ENCODE measurements at places on chromosomes 12 and 14. TPM values are rescaled to one million over a fixed set of nuclear protein-coding genes. Genes with fewer than 3 reads are reported as not detected.

Gene MYH6
- total RNA-seq: not detected

Gene OAS3
- 33.6 TPM for total RNA-seq

Gene EIF4B
- total RNA-seq: 344 TPM

Gene TTC6
- total RNA-seq: 1.3 TPM

Gene SOAT2
- not detected for total RNA-seq

Gene NEUROD4
- not detected for total RNA-seq

Gene TRPV4
- 7.3 TPM for total RNA-seq

Gene HDAC7
- 25.1 TPM for total RNA-seq

Gene FOXN4
- not detected for total RNA-seq

DNA sequence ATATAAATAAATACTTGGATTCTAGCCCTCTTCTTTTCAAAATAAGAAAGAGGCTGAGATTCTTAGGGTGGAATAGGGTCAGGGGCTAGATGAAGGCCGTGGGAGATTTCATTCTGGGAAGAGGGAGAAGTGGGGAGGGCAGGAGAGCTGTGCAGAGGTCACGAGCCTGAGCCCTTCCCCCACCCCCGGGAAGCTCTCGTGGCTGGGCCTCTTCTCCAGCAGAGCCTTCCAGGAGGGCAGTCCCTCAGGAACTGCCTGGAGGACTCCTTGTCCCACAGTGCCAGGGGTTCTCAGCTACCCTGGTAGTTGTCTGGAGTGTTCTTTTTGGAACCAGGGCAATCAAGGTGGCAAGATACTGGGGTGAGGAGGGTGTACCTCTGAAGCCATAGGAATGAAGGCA is 94.0 kb downstream of the ESR2 start:
- no peak for ATAC-seq

- no peak for ATAC-seq
Observed at GRCh38 chr14:89239023-89239422, 178.0 kb downstream of the FOXN3 start.

DNA sequence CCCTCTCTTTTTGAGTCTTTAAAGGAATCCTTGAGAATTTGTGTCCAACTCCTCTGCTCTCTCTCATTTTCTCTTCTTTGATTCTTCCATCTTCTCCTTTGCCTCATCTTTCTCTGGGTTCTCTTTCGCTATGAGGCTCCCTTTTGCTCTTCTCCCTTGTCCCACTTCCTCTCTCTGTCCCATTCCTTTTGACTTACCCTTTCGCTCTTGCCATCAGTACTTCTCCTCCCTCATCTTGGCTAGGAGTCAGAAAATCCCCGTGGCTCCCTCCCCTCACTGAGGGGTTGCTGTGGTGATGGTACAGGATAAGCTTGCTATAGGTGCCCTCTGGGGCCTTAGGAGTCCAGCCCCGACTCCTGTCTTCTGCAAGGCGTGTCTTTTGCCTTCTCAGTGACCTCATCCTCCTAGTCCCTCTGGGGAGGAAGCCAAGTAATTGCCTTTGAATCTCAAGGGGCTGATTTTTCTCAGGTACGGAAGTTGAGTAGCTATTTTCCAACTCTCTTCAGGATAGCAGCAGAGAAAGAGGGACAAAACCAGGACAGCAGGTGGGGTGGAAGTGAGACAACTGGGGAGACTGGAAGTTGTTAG is 6.4 kb downstream of the PDE1B start:
- no peak for ATAC-seq

DNA sequence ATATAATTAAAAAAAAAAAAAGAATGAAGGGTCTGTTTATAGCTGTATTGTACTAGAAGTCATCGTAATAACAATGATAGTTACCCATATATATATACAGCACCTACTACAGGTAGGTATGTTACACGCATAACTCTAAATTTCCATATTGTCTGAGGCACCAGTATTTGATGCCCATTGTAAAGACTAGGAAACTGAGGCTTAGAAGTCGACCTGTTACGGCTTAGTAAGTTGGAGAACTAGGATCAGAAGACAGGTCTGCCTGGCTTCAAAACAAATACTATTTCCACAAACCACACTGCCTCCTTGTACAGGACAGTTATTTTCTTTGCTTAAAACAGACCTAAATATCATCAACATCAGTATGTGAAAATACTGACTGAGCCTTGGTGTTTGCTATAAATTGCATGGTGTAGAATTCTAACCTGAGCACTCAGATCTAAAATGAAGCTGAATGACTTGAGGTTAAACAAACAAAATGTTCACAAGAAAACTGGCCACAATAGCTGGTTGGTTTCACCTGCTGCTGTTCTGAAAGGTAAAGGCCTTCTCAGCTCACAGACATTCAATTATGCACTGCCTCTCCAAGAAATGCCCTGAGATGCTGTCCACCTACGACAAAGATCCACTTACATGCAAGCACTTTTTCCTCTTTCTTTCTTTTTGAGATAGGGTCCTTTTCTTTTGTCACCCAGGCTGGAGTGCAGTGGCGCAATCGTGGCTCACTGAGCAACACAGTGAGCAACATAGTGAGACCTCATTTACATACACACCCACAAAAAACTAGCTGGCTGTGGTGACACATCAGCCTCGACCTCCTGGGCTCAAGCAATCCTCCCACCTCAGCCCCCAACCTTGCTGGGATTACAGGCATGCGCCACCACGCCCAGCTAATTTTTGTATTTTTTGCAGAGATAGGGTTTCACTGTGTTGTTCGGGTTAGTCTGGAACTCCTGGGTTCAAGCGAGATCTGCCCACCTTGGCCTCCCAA is 35.7 kb downstream of the SSH1 start:
- ATAC-seq: peak; percentile 59

GRCh38 chr12:85559536-85559935 is 276.7 kb downstream of the RASSF9 start:
- no peak for ATAC-seq

- ATAC-seq: no peak
Observed at GRCh38 chr12:4663971-4664505, 15.1 kb downstream of the NDUFA9 start.

GRCh38 chr14:50311972-50312733 is at the start of the genes DMAC2L and L2HGDH:
Gene DMAC2L (plus strand): TSS chr14:50312324. CDS start chr14:50321488, 9,164 bp downstream.
Gene L2HGDH (minus strand): TSS chr14:50312229. CDS start chr14:50312150, 79 bp downstream.
- peak; percentile 98 for ATAC-seq

DNA sequence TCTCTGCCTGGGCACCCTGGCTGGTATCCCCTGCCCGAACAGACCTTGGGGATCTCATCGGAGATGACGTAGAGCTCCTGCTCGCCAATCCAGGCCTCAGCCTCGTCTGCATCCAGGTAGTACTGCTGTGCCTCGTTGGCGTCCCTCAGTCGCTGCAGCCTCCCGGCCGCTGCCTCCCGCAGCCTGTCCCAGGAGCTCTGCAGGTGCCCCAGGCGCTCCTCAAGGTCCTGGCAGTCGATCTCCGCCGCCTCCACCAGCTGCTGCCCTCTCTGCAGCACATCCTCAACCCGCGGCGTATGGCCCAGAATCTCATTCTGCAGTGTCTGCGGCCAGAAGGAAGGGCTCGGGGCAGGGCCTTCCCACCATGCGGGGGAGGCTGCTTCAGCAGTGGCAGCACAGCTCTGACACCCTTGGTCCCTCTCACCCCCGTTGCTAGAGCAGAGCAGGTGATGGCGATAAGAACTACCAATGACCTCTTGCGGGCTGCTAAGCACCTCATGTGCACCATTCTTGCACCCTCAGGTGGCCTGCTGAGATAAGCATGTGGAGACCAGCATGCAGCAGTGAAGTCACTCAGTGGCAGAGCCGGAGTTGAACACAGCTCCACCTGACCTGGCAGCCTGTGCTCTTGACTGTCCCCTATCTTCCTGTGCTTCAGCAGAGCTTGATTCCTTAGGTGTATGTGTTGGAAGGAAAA is 71.0 kb downstream of the PLEKHG3 start:
- ATAC-seq: no peak

GRCh38 chr14:35818346-35819115 is 7.6 kb upstream of the BRMS1L start:
- peak; percentile 35 for ATAC-seq

GRCh38 chr12:52546126-52546525 is 6.8 kb downstream of the KRT71 start:
- ATAC-seq: no peak

- ATAC-seq: no peak
Observed at GRCh38 chr12:70468741-70469140, 102.7 kb downstream of the KCNMB4 start.

DNA sequence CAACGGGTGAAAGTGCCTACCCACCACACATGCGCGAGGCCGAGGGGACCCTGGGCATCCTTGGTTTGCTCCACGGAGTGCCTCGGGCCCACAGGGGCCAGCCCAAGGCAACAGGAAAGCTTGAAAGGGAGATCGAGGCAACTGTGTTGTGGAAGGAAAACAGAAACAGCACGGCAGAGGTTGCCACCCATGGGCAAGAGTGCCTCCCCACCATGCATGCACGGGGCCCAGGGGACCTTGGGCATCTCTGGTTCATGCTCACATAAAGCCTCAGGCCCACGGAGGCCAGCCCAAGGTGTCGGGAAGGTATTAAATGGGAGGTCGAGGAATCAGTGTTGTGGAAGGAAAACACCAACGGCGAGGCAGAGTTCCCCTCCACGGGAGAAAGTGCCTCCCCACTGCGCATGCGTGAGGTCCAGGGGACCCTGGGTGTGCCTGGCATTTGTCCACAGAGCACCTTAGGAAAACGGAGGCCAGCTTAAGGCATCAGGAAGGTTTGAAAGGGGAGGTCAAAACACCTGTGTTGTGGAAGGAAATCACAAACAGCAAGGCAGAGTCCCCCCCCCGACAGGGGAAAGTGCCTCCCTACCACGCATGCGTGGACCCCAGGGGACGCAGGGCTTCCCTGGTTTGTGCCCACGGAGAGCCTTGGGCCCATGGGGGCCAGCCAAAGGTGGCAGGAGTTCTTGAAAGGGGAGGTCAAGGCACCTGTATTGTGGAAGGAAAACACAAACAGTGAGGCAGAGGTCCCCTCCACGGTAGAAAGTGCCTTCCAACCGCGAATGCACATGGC is 367.3 kb downstream of the ALG10 start:
- ATAC-seq: no peak

DNA sequence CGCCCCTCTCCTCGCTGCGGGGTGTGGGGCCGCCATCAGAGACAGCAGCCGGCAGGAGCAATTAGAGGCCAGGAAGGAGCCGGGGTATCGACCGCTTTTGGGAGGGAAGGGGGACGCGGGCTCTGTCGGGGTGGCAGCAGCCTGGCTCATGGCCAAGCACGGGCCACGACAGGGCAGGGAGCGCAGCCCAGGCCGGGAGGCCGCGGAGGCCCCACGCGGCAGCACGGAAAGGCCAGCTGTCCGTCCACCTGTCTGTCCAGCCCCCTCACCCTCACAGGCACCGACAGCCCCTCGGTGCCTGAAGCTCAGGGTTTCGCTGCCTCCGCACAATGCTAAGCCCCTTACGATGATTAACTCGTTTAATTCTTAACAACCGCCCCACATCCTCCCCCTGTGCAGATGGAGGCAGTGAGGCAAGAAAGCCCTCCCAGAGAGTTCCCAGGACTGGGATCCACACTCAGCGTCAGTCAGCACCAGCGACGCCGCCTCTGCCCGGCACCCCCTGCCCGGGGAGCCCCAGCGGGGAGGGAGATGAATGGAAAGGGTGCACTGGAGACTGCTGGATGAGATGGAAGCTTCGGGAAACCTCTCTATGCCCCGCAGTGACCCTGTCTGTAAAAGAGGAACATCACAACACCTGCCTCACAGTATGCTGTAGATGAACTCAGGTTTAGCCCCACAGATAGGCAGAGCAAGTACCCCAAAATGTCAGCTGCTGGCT is 23.7 kb downstream of the NCOR2 start:
- ATAC-seq: no peak
